Esophagus mucosa (tissue), 1 donor: ENCODE measurements at places on chromosomes 1 and 21.

DNA sequence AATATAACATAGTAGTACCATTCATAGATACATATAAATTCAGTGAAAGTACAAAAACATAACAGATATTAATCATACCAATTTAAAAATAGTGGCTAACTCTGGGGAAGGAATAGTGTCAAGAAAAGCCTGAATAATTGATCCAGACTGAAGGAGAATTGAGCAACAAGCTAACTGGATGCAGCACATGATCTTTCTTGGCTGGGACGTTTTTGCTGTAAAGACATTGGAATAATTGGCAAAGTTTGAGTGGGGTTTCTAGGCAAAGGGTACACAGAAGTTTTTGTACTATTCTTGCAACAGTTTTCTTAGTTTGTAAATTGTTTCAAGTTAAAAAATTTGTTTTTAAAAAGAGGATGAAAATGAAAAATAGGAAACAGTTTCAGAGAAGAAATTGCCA lies 2.6 kb upstream of the SH3GLB1 start:
- ATAC-seq: no peak

- peak; percentile 44 for ATAC-seq
These were observed 135.5 kb downstream of the SETD4 start for GRCh38 chr21:35924714-35925301.

- no peak for ATAC-seq
These were observed 83.4 kb upstream of the ACTL8 start for GRCh38 chr1:17671741-17672140.

- ATAC-seq: no peak
These were observed 55.7 kb downstream of the PLEKHA6 start for GRCh38 chr1:204304067-204304466.

DNA sequence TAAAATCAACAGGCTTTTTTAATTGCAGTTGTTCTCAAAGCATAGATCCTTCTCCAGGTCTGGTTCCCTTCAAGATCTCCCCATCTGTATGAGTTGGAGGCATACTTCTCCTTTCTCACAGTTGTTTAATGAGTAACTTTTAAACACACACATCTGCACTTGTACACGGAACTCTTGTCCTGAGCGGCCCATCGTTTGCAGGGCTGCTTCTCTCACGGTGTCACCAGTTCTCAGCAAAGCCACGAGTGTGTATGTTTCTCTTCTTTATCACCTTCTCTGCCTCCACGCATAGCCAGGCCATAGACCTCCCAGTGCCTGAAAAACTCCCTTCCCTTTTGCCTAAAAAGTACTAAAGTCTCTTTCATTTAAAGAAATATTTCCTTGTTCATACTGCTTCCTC lies 68.7 kb upstream of the ROR1 start:
- no peak for ATAC-seq

DNA sequence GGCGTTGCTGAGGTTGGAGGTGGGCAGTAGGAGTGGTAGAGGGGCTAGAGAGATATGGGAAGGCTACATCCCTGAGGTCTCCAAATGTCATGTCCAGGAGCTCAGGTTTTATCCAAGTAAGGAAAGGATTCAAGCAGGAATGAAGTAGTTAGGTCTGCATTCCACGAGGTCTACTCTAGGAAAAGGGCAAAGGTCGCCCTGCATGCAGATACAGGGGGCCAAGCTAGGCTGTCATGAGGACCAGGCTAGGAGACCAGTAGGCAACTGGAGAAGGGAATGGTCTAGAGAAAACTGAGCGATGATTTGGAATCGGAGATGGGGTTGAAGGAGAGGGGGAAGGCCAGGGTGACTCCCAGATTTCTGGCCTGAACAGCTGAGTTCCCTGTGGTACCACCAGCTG lies 48.7 kb downstream of the IRF2BP2 start:
- ATAC-seq: no peak
